ENCODE measurements at places on chromosomes 4 and X.

DNA sequence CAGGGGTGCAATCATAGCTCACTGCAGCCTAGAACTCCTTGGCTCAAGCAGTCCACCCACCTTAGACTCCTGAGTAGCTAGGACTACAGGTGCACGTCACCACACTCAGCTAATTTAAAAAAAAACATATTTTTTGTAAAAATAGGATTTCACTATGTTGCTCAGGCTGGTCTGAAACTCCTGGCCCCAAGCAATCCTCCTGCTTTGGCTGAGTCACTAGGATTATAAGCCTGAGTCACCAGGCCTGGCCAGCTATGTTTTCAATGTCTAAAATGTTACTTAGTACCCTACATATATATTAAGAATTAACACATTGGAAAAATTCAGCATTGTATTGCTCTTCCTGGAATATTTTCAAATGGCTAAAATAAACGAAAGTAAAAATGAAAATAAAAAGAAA is 37.5 kb downstream of the PNPLA4 start:
- no peak for ATAC-seq

DNA sequence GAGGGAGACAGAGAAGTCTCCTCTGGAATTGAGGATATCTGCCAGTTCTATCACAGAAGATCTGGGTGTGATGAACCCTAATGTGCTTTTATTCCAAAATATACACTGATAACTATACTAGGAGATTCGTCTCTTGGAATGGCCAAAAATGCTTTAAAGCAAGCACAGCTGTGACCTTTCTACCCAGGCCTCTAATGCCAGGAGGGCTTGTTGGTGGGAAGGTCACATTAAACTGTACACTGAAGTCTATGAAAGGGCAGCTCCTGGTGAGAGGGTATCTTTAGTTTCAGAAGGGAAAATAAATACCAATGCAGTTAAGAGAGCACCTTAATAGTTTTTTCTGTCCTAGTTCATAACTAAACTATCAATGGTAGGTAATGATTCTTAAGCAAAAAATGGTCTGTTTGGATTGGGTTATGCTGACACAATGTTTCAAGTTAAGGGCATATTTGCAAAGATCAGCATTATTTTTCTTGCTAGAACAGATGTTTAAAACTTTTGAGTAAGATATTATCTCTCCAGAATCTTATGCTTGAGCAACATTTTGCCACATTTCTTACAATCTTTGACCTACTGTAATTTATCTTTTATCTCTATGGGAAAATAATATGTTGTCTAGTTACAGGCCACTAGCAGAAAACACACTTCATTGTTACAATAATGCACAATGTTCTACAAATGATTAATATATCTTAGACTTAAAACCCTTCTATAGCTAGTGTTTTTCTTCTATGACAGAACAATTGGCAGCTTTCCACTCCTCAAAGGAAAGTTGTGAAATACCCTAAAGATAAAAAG is 59.6 kb downstream of the SEC24D start:
- ATAC-seq: no peak

DNA sequence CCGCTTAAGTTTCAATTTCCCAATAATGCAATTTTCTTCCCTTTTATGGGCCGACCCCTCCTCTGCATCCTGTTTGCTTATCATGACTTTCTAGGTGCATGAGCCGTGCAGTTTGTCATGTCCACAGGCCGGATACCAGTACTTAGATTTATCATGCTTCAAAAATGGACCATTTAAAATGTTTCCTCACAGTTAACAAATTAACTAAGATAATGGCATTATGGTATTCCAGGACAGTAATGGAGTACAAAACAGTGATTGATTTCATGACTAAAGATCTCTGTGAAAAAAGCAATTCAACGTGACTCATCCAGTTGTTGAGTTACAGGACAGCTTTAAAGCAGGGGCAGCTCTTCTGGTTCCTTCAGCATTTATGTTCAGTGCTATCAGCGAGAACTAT is 23.0 kb downstream of the SNX25 start:
- ATAC-seq: no peak

DNA sequence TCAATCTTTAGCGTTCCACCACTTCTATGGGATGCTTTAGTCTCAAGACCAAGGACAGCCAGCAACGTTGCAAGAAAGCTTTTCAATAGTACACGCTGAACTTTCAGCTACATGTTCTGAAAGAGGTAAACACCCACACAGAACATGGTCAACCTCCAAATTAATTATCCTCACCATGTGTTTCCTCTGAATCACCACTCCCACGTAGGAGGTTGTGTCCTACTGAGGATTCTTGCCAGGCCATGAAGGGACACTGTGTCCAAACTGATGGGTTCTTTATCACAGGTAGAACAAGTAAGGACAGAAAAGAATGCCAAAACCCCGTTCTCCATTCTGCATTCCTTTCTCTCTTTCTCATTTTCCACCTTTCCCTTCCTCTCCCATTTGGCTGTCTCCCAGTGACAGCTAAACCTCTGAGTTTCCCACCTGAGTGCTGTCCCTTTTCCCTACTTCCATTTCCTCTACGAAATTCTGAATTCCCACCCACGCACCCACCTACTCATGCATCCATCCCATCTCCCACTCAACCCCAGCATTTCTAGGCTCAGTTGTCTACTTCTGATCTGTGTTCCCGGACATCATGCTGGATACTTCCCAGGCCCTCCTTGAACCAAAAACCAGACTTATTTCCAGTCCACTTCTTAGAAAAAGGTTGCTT is 29.0 kb upstream of the GPM6B start:
- no peak for ATAC-seq

GRCh38 chr4:113673450-113673849 is 88.1 kb downstream of the CAMK2D start:
- ATAC-seq: no peak

DNA sequence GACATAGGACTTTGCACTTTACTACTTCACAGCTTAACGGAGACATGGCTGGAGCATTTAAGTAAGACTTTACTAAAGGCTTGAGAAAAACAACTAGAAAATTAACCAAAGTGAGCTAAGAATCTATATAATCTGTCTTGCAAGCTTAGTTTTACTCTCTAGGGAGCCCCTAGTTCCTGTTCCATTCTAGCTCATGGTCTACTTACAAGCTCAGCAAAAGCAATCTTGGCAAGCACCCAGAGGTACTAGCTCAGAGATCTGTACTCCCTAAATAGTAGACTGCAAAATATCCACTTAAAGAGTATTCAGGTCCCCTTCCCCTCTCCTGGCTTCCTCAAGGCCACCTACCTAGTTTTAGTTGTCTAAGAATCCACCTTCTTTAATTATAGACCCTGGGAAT is 469.0 kb downstream of the IDS start:
- ATAC-seq: no peak

DNA sequence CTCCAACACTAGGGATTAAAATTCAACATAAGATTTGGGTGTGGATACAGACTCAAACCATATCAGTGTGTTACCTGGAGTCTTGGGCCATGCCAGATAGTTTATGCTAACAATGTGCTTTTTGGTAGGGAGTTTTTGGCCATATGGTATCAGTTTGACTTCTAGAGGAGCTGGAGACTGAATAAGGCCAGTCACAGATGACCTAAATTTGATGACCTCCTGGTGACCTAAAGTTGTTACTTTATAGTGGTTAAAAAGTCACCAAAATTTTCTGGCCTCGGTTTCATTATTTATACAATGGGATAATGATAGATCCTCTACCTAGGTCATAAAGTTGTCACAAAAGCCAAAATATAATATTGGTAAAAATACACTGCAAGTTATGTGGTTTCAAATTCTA is 877.1 kb downstream of the RAPGEF2 start:
- ATAC-seq: no peak

- ATAC-seq: no peak
Measured at GRCh38 chr4:90187148-90187884, 60.1 kb downstream of the CCSER1 start.

- ATAC-seq: no peak
Measured at GRCh38 chr4:69786547-69786946, 26.1 kb upstream of the SULT1B1 start.

DNA sequence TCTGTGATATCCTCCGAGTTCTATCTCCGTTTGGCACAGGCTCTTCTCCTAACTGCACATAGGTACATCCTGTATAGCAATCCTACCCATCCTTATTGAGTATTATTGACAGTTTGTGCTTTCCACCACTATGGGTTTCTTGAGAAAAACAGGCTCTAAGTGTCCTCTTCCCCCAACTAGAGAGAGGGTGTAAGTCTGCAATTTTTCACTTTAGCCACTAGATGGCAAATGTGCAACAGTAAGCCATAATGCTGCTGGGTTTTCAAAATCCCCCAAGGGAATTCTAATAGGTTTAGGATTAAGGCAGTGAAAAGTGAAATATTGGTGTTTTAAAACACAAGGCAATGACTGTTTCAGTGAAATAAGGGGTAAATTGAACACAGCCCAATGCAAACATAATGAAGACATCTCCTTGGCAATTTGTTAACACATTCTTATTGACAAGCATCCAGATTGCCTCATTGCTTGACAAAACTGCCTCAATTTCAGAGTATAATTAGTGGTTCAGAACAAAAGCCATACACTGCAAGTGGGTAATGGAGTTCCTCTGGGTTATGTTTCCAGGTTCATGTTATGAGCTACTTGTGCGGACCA is 239.0 kb upstream of the HTR2C start:
- ATAC-seq: no peak

GRCh38 chr4:184937030-184937710 is 81.1 kb upstream of the HELT start:
- ATAC-seq: no peak

DNA sequence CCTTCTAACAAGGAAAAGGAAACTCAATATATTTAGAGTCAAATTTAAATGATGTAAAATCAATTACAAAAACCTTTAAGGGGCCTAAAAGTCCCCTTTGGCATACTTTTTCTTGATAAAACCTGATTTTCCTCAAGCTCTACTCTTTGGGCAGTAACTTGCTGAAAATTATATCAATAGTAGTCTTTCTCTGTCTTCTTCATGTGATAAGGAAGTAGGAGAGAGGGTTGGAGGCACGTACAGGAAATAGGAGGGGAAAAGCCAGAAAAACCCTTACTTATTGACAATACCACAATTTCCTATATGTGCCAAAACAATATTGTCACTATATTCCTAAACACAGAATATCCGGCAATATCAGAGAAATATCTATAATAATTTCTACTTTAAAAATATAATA is 9.6 kb downstream of the RHOH start:
- ATAC-seq: no peak

DNA sequence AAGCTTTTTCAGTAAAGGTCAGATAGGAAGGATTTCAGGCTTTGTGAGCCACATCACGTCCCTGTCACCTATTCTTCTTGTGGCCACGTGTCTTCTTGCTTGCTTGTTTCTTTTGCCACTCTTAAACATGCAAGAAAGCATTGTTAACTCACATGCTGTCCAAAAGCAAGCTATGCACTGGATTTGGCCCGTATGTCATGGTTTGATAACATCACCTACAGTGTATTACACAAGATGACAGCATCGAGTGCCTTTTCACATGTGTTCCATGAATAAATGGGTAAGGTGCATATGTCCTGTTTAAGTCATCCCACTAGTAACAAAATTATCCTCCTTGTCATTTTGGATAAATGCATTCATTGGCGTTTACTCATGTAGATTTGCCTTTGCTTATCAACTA is 468.0 kb upstream of the FAT1 start:
- no peak for ATAC-seq

DNA sequence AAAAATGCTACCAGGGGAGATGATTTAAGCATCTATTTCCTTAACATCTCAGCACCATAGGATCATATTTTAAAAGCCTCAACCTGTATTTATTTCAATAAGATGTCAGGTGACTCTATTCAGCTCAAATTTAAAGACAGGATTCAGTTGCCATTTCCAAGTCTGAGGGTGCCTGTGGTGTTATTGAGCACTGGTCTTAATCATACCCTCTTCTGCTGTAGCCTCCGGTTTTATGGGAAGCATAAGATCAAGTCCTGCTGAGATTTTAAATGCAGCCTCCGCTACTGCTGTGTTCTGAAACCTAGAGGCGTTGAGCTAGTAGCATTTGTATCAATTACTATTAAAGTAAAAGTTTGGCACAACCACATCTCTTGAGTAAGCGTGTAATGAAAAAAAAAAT is 185.7 kb upstream of the NWD2 start:
- ATAC-seq: no peak

DNA sequence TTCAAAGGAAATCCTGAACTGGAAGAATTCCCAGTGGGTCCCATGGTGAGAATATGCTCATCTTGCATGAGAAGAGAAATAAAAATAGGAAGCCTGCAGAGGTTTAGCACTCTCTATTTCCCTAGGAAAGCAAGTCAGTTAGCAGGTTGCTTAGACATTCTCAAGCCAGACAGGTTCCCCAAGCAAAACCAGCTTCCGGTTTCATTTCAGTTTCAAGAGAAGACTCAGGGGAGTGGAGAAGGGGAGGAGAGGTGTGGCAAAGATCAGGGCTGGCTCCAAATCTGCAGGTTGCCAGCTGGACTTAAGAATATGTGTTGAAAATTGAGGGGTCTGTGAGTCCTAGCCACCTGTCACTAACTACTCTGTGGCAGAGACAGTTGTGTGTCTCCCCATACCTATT is 107.5 kb downstream of the CLNK start:
- no peak for ATAC-seq

GRCh38 chr4:1409079-1409478 is 2.8 kb upstream of the NKX1-1 start:
- no peak for ATAC-seq

DNA sequence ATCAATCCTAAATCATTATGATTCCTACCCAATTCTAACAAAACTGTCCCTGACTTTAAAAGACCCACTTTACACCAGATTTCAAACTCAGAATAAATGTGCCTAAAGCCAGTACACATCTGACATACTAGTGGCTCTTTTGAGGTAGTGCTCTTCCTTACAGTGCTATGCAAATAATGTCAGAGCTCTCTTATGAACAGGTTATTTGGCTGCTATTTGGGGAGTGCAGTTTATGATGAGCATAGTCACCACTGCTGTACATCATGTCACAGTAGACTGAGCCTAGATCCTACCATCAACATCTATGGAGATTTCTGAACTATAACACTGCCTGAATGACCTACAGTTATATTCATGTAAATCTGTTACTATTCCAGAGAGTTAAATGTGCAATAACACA is 50.4 kb upstream of the PAGE5 start:
- no peak for ATAC-seq

- no peak for ATAC-seq
Measured at GRCh38 chr4:10051517-10052135, 30.3 kb upstream of the SLC2A9 start.

GRCh38 chr4:47598320-47598719 is 113.2 kb downstream of the ATP10D start:
- ATAC-seq: no peak

DNA sequence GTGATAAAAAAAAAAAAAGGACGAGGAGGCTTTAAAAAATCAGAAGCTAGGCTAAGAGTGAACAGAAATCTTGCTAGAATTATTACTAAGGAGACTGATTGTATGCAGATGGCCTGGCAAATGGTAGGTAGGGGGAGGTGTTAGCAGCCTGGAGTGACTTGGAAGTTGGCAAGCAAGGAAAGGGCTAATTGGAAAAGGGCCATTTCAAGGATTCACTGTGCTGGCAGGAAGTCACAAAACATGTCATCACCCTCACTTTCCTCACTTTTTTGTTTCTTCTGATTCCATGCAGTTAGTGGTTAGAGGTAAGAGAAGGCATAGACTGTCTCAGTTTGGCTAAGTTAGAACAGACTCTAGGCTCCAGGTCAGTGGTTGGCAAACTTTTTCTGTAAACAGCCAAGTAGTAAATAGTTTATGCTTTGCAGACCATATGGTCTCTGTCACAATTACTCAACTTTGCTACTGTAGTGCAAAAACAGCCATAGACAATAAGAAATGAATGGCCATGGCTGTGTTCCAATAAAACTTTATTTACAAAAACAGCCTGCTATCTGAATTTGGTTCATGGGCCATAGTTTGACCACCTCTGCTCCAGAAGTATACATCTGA is 646.5 kb upstream of the ACTRT1 start:
- ATAC-seq: no peak
